T-helper 17 cell (primary cell): ENCODE measurements at places on chromosomes 1 and 21. TPM values are rescaled to one million over a fixed set of nuclear protein-coding genes. Genes with fewer than 3 reads are reported as not detected.

- H3K4me3 ChIP-seq: peak overlapping the region; percentile 99
- DNase-seq: peak; percentile 60
- peaks cover 37% of the 10 kb centered on the region for H3K4me1 ChIP-seq
- H3K36me3 ChIP-seq: peaks cover 6% of the 10 kb centered on the region
- no peaks in the 10 kb centered on the region for H3K27me3 ChIP-seq
- peak overlapping the region; percentile 100 for H3K27ac ChIP-seq
Observed at GRCh38 chr1:160261556-160261892, 825 bp downstream of the DCAF8 start.

DNA sequence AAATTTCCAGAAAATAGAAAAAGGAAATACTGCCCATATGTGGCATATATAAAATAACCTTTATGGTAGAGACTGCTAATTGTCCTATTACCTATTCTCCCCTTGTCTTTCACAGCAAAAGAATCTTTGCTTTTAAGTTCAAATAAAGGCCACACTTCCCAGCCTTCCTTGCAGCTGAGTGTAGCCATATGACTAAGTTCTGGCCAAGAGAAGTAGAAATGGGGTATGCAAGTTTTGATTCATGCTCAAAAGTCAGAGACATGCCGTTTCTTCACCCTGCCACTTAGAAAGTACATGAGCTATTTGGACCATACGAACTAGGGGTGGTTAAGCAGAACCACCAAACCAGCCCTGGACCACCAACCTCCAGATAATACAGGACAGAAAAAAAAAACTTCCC lies 18.3 kb upstream of the S100A2 start:
- no peak overlapping the region for H3K27ac ChIP-seq
- no peaks in the 10 kb centered on the region for H3K36me3 ChIP-seq
- no peaks in the 10 kb centered on the region for H3K4me1 ChIP-seq
- no peak for DNase-seq
- peaks cover 12% of the 10 kb centered on the region for H3K27me3 ChIP-seq
- no peak overlapping the region for H3K4me3 ChIP-seq

The FOXO6 gene
- total RNA-seq: 0.86 TPM

- peaks cover 14% of the 10 kb centered on the region for H3K4me1 ChIP-seq
- peaks cover 24% of the 10 kb centered on the region for H3K27me3 ChIP-seq
- no peak overlapping the region for H3K4me3 ChIP-seq
- peak overlapping the region; percentile 83 for H3K27ac ChIP-seq
- peaks cover 6% of the 10 kb centered on the region for H3K36me3 ChIP-seq
- DNase-seq: no peak
Observed at GRCh38 chr21:45306832-45307571, 19.3 kb upstream of the POFUT2 start.

GRCh38 chr1:3359756-3360440 lies 94.6 kb upstream of the ARHGEF16 start:
- no peak overlapping the region for H3K4me3 ChIP-seq
- no peaks in the 10 kb centered on the region for H3K4me1 ChIP-seq

The SCP2 gene
- 55.2 TPM for total RNA-seq
